ENCODE measurements at places on chromosomes 2 and 18.

GRCh38 chr2:158113741-158114295, 12.1 kb downstream of the UPP2 start:
- no peak for DNase-seq

DNA sequence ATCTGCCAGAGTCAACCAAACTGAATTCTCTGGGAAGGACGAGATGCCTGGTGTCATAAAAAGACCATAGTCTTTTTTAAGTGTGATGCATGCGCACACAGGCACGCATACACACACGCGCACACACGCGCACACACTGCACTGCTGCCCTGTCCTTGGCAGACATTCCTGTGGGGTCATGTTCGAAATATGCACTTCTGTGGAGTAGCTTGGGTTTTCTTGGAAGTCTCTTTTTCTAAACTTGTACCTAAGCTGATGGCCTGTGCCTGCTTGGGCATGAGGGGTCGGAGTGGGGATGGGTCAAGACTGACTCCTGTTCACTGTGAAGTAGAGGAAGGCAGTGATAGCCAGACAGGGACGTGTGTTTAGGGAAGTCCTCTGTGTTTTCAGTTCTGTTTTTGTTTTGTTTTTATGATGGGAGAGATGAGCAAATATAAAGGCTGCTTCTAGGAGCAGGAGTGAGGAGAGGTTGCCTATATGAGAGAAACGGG, 4.0 kb upstream of the RMC1 start:
- no peak for DNase-seq

DNA sequence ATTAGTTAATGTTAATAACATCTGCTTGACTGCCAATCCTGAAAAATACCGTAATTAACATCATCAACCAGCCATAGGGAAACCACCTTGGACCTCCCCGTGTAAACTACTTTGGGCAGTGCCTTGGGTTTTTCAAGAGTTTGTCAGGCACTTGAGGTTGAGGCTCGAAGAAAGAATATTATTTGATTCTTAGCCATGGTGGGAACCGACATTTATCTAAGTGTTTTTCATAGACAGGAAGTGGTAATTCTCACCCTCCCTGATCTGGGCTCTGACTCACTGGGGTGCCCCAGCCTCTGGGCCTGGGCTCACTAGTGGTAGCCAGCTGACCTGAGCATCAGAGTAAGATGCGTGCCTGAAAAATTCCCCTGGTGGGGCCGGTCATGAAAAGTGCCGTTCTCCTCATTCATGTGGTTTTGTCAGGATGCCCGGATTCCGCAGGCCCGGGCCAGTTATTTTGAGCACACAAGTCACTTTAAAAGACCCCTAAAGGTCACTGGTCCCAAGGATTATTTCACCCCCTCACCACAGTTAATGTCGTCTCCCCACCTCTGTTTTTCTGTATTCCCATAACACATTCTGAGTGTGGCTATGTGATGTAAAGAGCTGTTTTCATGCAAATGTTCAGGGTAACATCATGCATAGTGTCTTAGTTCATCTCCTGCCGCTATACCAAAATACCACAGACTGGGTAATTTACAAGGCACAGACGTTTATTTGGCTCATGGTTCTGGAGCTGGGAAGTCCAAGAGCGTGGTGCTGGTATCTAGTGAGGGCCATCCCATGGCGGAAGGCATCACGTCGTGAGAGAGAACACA, 21.6 kb upstream of the SPATA3 start:
- peak; percentile 57 for DNase-seq

DNA sequence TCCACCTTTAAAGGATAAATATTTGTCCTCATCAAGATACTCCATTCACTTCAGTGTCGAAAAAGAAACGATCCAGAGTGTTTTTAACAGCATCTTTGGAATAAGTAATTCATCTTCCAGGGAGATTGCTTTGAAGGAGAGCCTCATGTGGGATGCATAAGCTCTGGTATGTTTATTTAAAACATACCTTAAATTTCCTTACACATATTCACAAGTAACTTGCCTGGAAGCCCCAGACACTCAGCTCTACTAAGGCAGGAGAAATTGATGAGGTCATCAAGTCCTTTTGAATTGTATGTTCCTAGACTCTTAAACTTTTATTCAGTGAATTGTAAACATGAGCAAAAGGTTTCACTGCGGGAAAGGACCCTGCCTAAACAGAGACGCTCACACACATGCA, 103.0 kb downstream of the CDK15 start:
- no peak for DNase-seq

DNA sequence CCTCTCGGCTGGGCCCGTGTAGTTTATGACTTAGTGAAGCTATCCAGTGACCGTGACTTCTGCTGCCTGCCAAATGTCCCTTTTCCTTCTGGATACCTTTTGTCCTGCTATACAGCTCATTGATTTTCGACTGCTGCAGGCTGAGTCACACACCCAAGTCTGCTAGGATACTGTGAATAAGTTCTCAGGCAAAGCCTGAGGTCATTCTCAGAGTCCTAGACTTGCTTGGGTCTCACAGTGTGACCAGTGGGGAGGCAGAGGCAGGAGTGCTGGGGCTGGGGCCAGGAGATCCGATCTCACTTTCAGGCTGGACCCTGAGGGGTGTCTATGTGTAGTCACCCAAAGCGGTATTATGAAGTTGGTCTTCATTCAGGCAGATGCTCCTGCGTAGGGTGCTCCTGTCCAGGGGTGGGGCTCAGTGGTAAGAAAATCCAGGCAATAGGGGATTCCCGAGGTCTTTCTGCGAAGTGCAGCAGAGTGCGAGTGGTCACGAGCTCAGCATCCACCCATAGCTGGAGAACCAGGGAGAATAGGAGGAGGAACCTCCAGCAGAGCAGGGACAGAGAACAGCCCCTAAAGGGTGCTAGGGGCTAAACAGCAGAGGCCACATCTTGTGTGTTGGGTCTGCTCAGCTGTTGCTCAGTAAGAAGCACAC, 268.6 kb upstream of the NCKAP5 start:
- no peak for DNase-seq

GRCh38 chr2:84516234-84516986, at the start of gene DNAH6:
TSS of gene DNAH6 (plus strand) at chr2:84516498. CDS start at chr2:84517827, 1,329 bp downstream.
- DNase-seq: peak; percentile 70

- no peak for DNase-seq
These were observed 100.2 kb downstream of the PID1 start for GRCh38 chr2:229170916-229171315.

- DNase-seq: peak; percentile 82
These were observed 44.7 kb downstream of the MRPS5 start for GRCh38 chr2:95076705-95077529.

DNA sequence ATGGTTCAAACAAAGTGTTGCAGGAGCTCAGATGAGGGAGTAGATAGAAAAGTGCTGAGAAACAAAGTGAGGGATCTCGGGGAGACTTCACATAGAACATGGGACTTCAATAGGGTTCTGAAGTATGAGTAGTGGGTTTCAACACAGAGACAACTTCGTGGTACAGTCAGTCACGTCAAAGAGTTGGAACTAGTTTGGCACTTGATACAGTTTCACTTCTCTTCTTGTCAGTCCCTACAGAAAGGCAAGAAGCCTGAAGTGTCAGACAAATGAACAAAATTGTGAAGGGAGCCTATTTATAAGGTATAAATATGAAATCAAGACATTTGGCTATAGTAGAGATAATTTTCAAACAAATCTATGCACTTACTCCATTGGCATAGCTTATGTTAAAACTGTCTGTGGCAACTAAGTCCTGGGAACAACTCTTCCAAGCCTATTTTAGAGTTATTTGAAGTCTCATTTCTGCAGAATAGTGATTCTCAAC, 338.0 kb downstream of the TDRD15 start:
- no peak for DNase-seq

- no peak for DNase-seq
These were observed 5.7 kb upstream of the TET3 start for GRCh38 chr2:73979021-73979420.

DNA sequence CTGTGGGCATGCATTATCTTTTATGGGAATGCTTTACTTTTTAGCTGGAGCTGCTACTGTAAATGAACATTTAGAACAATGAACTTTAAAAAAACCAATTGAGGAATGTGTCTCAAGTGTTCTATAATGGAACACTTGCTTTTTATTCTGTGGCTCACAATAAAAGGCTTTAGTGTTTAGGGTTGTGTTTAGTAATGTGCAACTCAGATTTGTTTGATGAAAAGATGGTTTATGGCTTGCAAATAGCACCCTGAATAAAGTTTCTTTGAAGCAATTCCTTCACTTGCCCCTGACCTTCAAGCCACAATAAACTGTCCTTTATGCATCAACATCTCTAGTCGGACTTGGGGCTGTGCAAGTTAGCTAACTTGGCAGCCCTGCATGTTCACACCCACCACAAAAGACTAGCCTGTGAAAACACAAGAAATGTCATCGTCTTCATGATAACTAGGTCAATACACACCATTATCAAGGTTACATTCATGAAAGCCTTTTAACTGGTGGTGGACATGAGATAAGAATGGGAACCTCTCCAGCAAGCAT, 98.7 kb downstream of the MYO1B start:
- no peak for DNase-seq

- DNase-seq: no peak
These were observed 54.2 kb downstream of the TSN start for GRCh38 chr2:121809607-121810006.

- DNase-seq: no peak
These were observed 17.2 kb upstream of the HK2 start for GRCh38 chr2:74816540-74817303.

GRCh38 chr2:121089166-121089510, 195.9 kb downstream of the TFCP2L1 start:
- no peak for DNase-seq

Data from activated CD4-positive, alpha-beta T cell treated with anti-CD3 and anti-CD28 coated beads for 24 hours (primary cell).